A172 (cell line): ENCODE measurements at places on chromosomes 6 and 20.

DNA sequence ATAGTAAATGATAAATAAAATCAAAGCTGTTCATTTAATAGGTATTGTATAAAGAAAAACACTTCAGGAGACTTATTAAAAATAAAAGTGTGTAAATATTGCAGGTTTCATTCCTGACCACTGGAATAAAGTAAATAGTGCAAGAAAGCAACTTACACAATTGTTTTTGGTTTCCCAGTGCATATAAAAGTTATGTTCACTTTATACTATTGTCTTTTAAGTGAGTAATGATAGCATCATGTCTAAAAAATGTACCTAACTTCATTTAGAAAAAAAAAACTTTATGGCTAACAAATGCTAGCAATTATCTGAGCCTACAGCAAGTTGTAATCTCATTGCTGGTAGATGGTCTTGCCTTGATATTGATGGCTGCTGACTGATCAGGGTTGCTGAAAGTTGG lies 726.6 kb upstream of the POU3F2 start:
- DNase-seq: no peak

DNA sequence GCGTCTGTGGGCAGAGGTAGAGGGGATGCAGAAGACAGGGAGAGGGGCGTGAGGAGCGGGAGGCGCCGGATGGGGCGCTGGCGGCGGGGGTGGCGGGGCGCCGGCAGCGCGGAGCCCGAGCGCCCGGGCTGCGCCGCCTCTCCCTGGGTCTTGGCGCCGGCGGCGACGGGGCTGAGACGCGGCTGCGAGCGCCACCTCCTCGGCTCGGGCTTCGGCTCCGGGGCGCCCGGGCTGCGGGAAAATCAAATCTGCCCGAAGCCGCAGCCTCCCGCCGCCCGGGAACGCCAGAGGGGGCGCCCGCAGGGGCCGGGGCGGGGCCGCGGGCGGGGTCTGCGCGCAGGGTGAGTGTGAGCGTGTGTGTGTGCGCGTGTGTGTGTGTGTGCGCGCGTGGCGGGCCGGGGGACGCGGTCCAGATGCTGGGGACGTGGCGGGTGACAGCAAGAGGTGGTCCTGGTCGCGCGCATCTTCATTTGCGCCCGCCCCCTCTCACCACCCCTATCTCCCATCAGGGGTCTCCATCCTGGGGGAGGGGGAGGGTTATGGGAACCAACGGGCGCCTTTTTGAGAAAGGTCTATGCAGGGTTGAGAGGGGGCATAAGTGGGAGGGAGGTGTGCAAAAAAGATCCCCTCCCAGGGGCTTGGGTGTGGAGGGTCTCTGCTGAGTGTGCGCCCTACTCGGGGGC lies 646 bp upstream of the CPNE5 start:
- no peak for DNase-seq

- DNase-seq: no peak
Measured at GRCh38 chr6:63114610-63115211, 96.6 kb upstream of the FKBP1C start.

DNA sequence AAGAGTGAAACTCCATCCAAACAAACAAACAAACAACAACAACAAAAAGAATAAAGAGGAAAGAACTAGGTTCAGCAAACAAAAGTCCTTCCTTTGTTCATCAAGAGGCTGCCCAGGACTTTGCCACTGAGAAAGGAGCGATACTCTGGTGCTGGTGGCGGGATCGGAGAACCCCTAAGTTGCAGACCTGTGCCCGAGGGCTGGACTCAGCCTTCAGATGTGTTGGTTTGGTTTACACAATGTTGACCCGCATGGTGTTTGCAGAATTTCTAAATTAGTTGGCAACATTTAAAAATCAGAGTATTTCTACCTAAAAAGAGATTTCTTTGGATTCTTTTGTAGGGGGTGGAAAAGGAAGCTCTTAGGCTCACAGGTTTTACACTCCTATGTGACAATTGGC lies 42.5 kb downstream of the TRAM2 start:
- DNase-seq: no peak

GRCh38 chr6:169766232-169766631 lies 14.8 kb downstream of the ERMARD start:
- no peak for DNase-seq

DNA sequence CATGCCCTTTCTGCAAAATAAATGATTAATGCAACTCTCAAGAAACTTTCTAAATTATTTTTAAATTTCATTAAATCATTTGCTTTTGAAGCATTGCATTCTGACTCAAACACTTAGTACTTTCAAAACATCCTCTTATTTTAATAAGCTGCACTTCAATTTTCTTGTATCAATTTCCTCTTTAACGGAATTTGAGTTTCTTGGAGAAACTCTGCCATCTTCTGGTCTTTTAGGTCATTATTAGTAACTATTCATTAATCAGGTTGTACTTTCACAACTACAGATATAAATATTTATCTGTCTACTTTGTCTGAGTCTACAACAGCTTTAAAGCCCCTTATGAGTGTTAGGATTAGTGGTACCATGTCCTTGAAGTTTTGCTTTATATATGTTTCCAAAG lies 30.2 kb downstream of the TMX4 start:
- no peak for DNase-seq

- no peak for DNase-seq
Measured at GRCh38 chr20:32522526-32522775, 62.7 kb downstream of the NOL4L start.

DNA sequence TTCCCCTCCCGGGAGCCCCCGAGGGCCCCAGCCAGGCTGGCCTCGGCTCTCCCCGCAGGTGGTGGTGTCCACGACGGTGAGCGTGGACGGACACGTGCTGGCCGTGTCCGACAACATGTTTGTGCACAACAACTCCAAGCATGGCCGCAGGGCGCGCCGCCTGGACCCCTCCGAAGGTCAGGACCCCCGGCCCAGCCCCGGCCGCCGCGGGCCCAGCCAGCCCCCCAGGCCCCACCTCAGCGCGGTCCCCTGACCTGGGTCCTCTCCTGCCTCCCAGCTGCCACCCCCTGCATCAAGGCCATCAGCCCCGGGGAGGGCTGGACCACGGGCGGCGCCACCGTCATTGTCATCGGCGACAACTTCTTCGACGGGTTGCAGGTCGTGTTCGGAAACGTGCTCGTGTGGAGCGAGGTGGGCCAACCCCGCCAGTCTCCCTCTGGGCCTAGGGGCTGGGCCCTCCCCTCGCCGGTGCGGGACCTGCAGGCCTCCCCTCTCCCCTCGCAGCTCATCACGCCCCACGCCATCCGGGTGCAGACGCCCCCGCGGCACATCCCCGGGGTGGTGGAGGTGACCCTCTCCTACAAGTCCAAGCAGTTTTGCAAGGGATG lies 51.0 kb downstream of the CPXM1 start:
- DNase-seq: no peak

GRCh38 chr20:51310216-51310615 lies 232.3 kb downstream of the NFATC2 start:
- DNase-seq: no peak

DNA sequence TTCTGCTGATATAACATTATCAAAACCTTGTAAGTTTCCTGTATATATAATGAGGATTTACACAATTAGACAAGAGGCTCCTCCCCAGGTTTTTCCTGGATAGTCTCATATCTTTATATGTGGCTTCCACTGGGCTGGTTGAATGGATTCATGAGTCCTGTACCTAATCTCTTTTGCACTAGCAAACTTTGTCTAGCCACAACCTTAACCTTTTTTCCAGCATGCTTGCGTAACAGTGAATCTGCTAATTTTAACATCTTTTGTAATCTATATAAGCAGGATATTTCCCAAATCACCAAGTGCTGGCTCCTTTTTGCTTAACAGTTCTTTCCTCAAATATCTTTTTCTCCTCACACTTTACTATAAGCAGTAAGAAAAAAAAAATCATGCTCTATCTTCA lies 153.6 kb downstream of the COL21A1 start:
- no peak for DNase-seq

- peak; percentile 10 for DNase-seq
Measured at GRCh38 chr6:37860226-37860839, 40.8 kb downstream of the ZFAND3 start.

DNA sequence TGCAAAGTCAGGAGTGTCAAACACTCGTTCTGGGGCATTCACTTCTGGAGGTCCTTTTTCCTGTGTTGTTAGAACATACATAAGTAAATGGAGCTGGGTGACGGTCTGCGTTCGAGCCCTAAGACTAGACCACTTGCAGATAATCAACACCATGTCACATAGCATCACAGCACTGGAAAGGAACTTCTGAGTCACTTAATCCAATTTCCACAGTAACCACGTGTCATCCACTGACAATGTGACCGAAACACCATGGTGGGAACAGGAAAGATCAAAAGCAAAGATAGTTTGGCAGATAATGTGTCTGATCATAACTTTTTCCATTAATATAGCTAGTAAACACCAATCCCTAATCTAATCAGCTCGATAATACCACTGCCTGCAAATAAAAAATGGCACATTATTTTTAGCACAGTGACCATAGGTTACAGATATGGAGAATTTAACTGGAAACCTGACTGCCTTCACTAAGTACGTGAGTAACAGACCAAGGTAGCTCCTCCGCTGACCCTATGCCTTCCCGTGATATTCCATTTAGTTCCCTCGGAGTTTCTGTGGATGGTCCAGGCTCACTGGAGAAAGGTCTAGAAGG lies 34.8 kb downstream of the WRNIP1 start:
- no peak for DNase-seq

- no peak for DNase-seq
Measured at GRCh38 chr6:53799340-53799739, 4.5 kb downstream of the LRRC1 start.

DNA sequence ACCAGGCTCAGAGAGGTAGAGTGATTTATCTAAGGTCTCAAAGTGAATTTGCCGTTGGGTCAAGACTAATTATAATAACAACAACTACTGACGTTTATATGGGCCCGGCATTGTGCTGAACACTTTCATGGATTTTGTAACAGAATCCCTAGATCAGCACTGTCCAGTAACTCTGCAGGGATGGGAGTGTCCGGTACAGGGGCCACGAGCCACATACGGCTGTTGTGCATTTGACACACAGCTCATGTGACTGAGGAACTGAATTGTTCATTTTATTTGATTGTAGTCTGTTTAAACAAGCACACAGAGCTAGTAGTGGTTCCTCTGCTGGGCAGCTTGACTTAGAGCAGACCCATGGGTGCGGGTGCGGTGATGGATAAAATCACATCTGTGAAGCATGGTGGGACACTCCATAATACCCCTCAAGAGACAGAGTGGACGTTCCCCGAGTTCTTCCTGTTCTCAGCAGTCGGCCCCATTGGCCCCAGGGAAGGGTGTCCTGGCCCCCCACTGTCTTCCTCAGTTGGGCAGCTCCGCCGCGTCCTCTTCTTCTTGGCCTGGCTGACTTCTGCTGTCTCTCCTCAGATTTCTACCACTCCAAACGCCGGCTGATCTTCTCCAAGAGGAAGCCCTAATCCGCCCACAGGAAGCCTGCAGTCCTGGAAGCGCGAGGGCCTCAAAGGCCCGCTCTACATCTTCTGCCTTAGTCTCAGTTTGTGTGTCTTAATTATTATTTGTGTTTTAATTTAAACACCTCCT lies 6.8 kb downstream of the CDKN1A start:
- no peak for DNase-seq

DNA sequence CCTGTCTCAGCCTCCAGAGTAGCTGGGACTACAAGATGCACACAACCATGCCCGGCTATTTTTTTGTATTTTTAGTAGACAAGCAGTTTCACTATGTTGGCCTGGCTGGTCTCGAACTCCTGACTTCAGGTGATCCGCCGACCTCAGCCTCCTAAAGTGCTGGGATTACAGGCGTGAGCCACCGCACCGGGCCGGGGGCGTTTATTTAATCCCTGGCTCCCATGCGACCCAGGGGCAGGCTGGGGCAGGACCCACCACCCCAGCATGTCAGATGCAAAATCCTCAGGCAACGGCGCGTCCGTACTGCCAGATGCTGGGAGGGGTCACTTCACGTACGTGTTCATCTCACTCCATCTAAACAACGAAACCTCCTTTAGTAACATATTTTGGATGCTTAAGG lies 518.7 kb upstream of the NOX3 start:
- no peak for DNase-seq

DNA sequence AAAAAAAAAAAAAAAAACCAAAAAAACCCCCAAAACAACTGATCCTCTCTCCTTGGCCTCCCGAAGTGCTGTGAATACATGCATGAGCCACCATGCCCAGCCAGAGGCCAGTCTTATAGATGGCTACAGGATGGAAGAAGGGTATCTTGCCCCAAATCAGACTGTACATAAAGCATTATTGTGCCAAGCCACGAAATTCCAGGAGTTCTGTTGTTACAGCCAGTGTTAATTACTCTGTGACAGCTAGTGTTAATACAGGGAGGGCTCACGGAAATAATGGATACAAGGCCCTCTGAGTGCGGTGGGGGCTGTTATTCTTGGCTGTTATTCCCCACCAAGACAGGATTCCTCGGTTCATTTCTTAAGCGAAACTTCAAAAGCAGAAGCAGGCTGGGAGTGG lies 1.4 kb upstream of the CLPSL2 start:
- no peak for DNase-seq

- DNase-seq: no peak
Measured at GRCh38 chr20:34637245-34638038, 39.5 kb downstream of the PIGU start.

DNA sequence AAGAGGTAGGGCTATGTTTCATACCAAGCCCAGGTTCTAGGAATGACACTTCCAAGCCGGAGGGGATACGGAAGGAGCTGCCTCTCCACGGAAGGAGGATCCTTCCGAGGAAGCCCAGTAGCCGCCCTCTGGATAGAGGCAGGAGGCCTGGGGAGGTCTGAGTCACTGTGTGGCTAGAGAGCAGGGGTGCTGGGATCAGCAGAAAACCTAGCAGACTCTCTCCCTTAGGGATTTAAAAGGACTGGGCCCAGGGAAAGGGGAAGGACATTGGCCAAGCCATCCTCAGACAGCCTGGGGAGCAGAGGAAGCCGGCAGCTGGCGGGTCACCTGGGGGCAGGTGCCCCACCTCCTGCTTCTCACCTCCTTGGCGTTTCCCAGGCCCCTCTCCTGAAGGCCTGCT lies 36.6 kb upstream of the NFATC2 start:
- DNase-seq: peak; percentile 85

- no peak for DNase-seq
Measured at GRCh38 chr6:42249279-42249678, 31.6 kb upstream of the MRPS10 start.

GRCh38 chr20:6882561-6883291 lies 115.2 kb downstream of the BMP2 start:
- DNase-seq: no peak

GRCh38 chr6:162964488-162965140 lies 236.8 kb downstream of the PACRG start:
- DNase-seq: peak; percentile 96
